ENCODE measurements at places on chromosomes 2 and 18.

DNA sequence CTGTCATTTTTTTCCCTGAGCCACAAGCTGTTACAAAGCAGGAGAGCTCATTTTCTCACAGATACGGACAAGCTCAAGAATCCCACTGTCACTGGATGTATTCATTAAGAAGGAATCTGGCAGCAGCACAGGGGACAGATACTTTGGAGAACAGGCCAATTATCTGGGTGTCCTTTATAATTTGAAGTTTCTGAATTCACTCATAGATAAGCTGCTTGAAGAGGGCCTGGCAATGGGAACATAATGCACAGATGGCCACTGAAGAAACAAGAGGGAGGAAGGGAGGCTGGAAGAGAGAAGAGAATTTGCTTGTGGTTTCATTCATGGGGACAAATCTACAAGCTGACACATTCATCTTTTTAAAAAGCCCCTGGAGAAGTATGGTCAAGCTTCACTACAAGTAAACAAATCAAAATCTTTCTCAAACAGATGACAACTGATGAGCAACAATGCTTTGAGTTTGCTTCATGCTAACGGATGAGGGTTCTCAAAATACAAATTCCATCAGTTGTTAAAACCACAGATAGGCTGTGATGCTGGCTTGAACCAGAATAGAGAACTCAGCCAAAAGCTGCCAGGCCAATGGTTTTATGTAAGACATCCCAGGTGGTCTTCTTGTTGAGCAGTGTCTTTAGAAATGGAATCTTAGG, 11.9 kb downstream of the BCL2 start:
- DNase-seq = no peak

DNA sequence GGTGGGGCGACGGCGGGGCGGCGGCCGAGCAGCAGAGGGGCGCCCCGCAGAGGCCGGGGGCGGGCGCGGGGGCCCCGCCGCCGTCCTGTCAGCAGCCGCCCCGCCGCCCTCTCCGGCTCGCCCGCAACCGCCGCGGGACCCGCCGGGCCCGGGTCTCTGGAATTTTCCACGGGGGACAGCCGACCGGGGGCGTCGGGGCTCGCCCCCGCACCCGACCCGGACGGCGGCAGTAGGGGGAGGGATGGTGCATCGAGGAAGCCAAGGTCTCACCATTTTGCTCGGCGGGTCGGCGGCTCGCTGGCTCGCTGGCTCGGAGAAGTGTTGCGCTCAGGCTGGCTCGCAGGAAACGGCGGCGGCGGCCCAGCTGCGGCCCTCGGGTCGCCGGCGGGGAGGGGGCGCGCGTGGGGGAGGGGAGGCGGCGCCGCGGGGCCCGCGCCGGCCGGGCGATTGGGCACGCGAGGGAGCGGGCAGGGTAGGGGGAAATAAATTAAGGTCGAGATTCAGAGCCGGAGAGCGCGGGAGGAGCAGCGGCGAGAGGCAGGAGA, 405 bp downstream of the PPP3R1 start:
- DNase-seq = no peak

DNA sequence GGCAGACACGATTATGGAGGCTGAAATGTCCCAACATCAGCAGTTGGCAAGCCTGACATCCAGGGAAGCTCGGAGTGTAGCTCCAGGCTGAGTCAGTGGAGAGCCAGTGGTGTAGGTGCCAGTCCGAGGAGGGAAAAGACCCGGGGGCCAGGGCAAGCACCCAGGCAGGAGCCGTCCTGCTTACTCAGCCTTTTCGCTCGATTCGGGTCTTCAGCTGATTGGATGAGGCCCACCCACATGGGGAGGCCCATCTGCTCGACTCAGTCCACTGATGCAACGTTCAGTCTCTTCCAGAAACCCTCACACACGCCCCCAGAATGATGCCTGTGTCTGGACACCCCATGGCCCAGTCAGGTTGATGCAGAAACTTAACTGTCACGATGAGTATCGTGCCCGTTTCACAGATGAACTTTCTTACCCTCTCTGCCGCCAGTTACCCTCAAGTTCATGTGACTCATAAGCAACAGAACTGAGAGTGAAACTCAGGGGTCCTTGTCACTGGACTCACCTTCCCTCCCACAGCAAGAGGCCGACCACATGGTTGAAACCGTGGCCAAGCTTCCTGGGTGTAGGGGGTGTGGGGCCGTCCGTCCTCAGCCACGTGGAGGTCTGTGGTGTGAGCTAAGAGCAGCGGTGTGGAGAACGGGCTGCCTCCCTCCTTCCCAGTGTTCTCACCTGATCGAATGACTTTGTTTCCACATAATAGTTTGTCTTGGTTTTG, 197.4 kb upstream of the HDAC4 start:
- DNase-seq = no peak

DNA sequence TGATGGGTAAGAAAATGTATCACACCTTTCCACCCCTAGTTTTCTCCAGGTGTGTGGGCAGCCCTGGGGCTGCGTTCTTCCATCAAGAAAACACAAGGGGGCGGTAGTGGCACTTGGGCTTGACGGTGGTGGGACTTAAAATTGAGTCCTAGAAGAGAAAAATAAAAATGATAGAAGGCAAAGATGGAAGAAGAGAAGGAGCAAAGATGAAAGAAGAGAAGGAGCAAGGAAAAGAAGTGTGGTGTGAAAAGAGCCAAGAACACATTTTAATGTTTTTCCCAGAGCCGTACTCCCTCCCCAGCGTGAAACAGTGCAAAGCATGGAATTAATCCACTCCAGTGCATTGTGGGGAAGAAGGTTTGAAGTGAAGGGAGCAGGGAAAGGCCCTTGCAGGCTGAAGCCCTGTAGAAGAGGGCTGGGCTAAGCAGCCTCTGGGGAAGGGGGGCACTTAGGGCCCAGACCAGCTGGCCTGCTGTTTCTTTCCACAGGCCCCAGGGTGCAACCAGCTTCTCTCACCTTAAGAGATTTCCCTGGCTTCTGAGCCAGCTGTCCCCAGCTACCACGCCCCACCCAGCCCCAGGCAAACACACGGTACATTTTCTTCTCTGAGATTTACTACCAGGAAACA, 256.8 kb downstream of the RNF152 start:
- DNase-seq = no peak

- DNase-seq = no peak
Observed at GRCh38 chr18:42578792-42579191, 536.7 kb downstream of the RIT2 start.

DNA sequence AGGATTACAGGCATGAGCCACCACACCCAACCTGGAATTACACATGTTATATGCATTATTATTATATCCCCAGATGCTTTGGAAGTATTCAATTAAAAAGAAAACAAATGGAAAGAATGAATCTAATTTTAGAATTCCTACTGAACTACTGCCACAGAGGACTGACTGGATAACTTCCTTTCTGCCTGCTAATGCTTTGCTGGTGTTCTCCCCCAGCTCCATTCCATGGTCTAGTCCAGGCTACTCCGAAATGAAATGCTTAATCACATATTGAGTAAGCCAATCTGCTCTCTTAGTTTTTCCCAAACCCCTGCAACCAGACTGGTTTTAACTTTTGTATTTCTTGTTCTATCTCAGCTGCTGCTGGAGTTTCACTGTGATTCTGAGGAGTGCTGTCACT, 519.1 kb downstream of the SOX11 start:
- DNase-seq = no peak

- peak; percentile 65 for DNase-seq
Observed at GRCh38 chr18:48928787-48929186, 22.0 kb downstream of the SMAD7 start.

GRCh38 chr2:133718688-133719201, 150.5 kb upstream of the NCKAP5 start:
- no peak for DNase-seq

DNA sequence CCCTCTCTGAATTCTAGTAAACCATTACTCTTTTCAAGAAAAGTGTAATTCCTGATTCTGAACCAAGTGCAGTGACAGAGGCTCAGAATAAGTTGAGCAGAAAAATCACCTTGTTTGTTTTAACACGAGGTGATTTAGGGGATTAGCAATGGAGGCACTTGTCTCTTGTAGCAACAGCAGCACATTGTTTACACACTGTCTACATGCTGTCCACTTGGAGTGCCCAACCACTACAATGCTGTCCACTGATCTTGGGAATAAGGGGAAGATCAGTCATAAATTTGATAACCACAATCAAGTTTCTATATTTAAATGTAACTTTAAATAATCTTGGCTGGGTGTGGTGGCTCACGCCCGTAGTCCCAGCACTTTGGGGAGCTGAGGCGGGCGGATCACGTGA, 13.9 kb upstream of the RMND5A start:
- DNase-seq = no peak

GRCh38 chr2:225069966-225070365, 27.7 kb upstream of the DOCK10 start:
- no peak for DNase-seq

DNA sequence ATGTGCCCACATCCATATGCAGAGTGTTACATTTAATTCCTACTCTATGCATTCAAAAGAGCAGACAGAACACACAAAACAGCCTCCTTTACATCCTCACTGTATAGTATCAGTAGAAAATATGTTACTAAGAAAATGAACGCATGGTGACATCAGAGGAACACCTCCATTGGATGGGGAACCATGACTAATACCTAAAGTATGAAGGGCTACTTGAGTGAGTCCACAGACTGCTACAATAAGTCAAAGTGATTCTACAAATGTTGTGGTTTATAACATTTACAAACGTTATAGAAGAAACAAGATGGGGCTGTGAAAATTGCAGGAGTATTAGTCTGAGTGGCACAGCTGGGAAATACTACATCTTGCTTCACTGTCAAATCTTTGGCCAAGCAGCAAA, 1830.9 kb upstream of the PIK3C3 start:
- no peak for DNase-seq

Measured in NCI-H2029 treated with DMSO at 0.1 percent for 48 hours (cell line).